Cerebellum (tissue), 4 donors: ENCODE measurements at places on chromosomes 12 and 14. TPM values are rescaled to one million over a fixed set of nuclear protein-coding genes. Genes with fewer than 3 reads are reported as not detected.

The FAR2 gene
- 41.4 TPM for total RNA-seq

The CD163L1 gene
- total RNA-seq, result 5.4 TPM

The NYNRIN gene
- total RNA-seq, result 31.8 TPM

The MOAP1 gene
- total RNA-seq, result 46.5 TPM

The HSPB8 gene
- total RNA-seq, result 1.3 TPM

The POTEM gene
- not detected for total RNA-seq

The C12orf50 gene
- total RNA-seq, result 0.36 TPM

The NR1H4 gene
- 0.18 TPM for total RNA-seq

The LAG3 gene
- total RNA-seq, result 0.36 TPM
